ENCODE measurements at places on chromosomes 3 and 15. TPM values are rescaled to one million over a fixed set of nuclear protein-coding genes. Genes with fewer than 3 reads are reported as not detected.

DNA sequence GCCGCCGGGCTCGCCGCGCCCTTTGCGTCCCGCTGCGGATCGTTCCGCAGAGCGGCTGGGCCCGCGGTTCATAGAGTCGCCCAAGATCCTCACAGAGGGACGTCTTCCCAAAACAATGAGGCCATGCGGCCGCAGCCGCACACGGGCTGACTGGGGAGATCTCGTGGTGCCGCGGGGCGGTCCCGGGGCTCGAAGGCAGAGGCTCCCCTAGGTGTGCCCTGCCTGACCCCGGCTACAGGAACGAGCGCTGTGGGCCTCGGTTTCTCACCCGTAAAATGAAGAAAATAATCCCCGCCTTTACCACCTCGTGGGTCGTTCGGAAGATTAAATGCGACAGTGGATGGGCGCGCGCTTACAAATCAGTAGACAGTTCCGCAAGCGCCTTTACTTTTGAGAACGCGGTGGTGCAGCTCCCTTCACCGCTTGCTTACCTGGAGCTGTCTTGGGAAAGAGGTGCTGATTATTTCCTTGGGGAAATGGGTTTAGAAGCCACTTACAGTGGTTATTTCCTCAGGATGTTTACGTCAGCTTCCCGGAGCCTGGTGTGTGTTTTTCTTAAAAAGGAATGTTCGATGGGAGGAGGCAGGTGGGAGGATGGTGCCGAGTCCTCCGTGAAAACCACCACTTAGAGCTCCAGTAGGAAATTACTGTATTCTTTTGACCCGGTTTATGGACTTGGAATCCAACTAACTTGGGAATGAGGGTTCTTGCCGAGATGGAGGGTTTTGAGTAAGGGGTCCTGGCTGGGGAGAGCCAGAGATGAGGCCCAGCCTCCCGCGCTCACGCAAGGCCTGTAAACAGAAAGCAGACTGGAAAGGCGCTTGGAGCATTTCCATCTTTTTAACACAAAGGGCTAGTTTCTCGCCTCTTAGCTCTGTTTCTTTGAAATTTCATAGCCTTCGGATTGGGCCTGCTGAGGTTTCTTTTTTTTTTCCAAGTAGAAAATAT is 1.9 kb upstream of the MEX3B start:
- H3K4me3 ChIP-seq, result peak overlapping the region; percentile 87
- peaks cover 3% of the 10 kb centered on the region for H3K27me3 ChIP-seq

DNA sequence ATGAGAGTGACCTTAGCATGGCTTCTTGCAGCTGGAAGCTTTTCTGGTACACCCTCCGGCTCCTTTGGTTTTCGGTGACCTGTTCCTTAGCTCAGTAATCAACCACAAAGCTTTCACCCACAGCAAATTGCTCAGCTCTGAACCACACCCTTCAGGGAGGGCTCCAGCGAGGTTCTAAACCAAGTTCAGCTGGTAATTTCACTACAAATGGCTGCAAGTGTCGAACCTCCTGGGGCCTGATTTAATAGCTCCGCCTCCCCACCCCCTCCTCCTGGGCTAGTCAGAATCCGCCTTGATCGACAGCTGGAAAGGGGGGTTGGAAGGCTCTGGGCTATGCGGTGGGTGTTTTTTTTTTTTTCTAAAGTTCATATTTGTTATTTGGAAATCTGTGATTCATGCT is 150.9 kb upstream of the MCTP2 start:
- no peak for DNase-seq
- no peaks in the 10 kb centered on the region for H3K27me3 ChIP-seq
- H3K4me3 ChIP-seq, result no peak overlapping the region
- H3K36me3 ChIP-seq, result no peaks in the 10 kb centered on the region
- no peak overlapping the region for H3K27ac ChIP-seq

- no peak for DNase-seq
- H3K4me3 ChIP-seq, result no peak overlapping the region
- H3K36me3 ChIP-seq, result no peaks in the 10 kb centered on the region
- no peaks in the 10 kb centered on the region for H3K4me1 ChIP-seq
These were observed 835.3 kb upstream of the CFAP20DC start for GRCh38 chr3:59885101-59885500.

GRCh38 chr3:5063724-5064123 is 58.4 kb upstream of the ARL8B start:
- no peaks in the 10 kb centered on the region for H3K27me3 ChIP-seq
- DNase-seq, result no peak
- no peaks in the 10 kb centered on the region for H3K36me3 ChIP-seq

DNA sequence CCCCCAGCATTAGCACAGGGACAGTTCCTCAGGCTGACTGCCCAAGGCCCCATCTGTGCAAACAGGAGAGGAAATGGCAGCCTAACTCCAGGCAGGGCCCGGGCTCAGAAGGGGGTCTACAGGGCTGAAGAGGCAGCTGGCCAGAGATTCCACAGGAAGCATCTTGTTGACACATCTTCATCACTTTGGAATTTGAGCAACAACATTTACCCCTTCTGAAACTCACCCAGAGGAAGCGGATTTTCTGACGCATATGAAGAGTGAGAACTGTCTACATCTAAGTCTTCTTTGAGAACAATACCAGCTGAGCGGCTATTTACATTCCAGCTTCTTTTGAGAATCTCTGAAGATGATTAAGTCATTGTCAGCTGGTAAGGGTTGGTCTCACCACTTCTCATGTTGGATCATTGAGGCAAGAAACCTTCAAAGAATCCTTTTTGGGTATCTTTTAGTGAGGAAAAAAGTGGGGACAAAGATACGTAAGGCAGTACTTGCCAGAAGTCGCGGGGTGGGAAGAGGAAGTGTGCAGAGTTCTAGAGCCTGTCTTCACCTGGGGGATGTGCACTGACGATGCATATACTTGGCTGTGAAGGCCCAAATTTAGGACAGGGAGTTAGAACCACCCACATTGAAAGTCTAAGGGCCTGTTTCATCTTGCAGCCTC is 25.4 kb upstream of the SRP14 start:
- no peaks in the 10 kb centered on the region for H3K36me3 ChIP-seq
- no peak for DNase-seq
- peaks cover 8% of the 10 kb centered on the region for H3K4me1 ChIP-seq
- no peak overlapping the region for H3K27ac ChIP-seq
- no peak overlapping the region for H3K4me3 ChIP-seq
- H3K27me3 ChIP-seq, result no peaks in the 10 kb centered on the region

GRCh38 chr3:175869404-175869803 is 1010.3 kb downstream of the NAALADL2 start:
- H3K4me3 ChIP-seq, result no peak overlapping the region
- H3K27ac ChIP-seq, result no peak overlapping the region
- H3K36me3 ChIP-seq, result no peaks in the 10 kb centered on the region

DNA sequence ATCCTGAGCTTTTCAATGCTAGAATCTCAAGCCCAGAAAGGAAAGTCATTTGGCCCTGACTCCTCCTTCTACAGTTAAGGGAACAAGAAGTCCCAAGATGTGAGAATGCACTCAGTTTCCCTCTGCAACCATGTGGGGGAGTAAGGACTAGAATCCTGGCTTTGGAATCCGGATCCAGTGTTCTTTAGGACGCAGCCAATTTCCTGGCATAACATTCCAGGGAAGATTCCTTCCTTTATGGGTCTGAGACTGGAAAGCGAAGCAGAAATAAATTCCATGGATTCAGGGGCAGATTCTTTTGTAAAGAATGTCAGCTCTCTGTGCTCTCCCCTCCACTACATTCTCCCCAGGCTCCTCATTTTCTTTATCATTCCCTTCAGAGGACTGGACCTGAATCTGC is 151.8 kb upstream of the SOX14 start:
- no peaks in the 10 kb centered on the region for H3K27me3 ChIP-seq
- H3K4me1 ChIP-seq, result no peaks in the 10 kb centered on the region
- H3K4me3 ChIP-seq, result no peak overlapping the region
- H3K36me3 ChIP-seq, result no peaks in the 10 kb centered on the region

MCF2L2 gene
- total RNA-seq, result 2.0 TPM

TKT gene
- 443 TPM for total RNA-seq

Data from upper lobe of left lung (tissue), 6 donors.